Diencephalon (tissue), 1 donor: ENCODE measurements at places on chromosomes 1 and 21. TPM values are rescaled to one million over a fixed set of nuclear protein-coding genes. Genes with fewer than 3 reads are reported as not detected.

The SDHC gene
- 21.0 TPM for total RNA-seq

The UBL4B gene
- not detected for total RNA-seq

The CCDC190 gene
- total RNA-seq, result 1.2 TPM

The NBPF12 gene
- total RNA-seq, result 14.1 TPM

The MMP23B gene
- 0.92 TPM for total RNA-seq
